SHP77 (cell line): ENCODE measurements at places on chromosomes 1 and 21.
A peak's percentile ranks its signal among the peaks of the same experiment; 100 is the strongest.

DNA sequence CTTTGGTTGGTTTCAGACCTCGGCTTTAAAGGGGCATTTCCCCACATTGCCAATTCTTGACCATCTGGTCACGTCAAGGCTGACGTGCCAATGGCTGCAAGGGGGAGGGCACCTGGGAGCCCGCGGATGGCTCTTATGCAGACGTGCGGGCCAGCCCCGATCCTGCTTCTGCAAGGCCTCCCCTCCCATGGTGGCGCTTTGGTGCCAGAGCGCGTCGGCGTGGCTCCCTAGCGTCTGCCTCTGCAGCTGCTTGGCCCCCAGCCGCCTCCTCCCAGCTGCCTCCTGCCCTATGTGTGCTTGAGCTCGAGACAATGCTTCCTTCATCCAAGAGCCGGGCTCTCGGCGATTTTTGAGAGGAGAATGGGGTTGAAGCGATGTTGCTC is 29.1 kb downstream of the SKI start:
- DNase-seq: no peak

DNA sequence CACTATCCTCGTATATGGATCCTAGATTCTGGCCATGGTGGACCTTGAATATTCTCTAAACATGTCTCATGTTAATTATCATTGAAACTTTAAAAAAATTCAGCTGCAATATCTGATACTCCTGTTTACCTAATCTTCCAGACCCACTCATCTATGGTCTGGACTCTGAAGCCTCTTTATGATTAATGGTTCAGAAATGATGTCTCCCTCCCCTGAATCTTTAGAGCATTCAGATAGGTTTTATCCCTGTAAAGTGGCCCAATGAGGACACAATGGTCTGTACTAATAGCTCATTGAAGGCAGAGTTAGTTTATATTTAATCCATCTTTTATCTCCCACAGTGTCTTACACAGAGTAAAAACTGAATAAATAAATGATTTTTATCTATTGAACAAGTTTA is 53.0 kb upstream of the DUSP10 start:
- DNase-seq: no peak

DNA sequence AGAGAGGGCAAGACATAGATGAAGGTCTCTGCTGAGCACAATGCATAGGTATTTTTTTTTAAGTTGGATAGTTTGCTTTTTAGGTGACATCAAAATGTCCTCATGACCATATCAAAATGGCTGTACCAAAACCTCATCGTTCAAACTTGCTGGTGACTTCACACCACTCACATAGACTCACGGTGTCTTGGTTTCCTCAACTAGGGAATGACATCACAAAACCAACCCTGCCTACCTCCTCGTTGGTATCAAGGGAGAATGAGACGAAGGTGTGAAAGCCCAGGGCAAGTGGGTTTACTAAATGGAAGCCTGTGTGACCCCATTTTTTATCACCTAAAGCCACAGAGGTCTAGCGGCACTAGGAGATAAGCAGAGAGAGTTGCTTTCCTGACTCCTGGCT is 1.6 kb downstream of the PIGR start:
- no peak for DNase-seq

- peak; percentile 61 for DNase-seq
Observed at GRCh38 chr1:234584926-234585325, 25.1 kb downstream of the IRF2BP2 start.

DNA sequence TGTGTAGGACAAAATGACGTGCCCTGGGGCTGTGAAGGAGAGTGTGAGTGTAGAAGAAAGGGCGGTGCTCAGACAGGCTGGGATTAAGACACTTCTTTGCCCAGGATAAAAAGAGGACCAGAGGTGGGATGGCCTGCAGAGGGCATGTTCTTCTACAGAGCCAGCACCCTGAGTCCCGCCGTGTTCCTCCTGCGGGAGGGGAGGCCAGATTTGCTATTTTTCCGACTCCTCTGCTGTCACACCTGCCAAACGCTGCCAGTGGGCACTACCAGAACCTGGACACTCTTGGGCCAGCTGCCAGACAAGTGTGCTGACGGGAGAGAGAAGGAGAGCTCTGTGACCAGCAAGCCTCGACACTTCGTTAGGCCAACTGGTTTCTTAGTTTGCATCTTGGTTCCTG is 206.4 kb downstream of the PLD5 start:
- no peak for DNase-seq

DNA sequence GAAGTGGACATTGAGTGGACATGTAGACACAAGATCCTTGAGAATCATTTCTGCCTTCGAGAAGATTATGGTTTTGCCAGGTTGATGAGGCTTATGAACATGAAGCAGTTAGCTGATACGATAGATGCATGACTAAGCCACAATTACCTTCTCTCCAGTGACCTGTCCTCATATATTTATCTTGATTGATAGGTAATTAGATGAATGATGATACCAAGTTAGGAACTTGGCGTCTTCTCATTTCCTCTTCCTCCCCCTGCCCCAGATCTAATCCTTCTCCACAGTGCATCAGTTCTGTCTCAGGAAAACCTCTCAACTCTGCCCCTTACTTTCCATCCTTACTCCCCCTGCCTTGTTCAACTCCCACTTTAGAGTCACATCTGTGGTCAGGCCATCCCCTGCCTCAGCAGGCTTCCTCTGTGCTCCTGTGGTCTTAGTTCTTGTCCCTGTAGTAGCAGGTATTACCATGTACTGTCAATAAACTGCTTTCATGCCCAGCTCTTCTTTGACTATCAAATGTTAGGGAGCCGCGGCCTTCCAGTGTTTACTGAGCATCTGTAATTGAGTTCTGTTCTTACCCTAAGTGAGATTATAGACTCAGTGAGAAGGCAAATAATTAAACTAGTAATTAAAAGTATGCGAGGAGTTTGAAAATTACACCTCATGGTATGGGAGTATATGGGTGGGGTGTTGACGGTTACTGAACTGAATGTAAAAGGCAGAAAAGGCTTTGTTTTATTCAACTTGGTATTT is 5.1 kb downstream of the ST6GALNAC3 start:
- no peak for DNase-seq

GRCh38 chr1:217462159-217462558 is 168.7 kb downstream of the GPATCH2 start:
- no peak for DNase-seq

GRCh38 chr1:8161546-8162105 is 135.5 kb upstream of the ERRFI1 start:
- DNase-seq: peak; percentile 2

- no peak for DNase-seq
Observed at GRCh38 chr1:121586369-121587229, 401.8 kb downstream of the SRGAP2C start.

DNA sequence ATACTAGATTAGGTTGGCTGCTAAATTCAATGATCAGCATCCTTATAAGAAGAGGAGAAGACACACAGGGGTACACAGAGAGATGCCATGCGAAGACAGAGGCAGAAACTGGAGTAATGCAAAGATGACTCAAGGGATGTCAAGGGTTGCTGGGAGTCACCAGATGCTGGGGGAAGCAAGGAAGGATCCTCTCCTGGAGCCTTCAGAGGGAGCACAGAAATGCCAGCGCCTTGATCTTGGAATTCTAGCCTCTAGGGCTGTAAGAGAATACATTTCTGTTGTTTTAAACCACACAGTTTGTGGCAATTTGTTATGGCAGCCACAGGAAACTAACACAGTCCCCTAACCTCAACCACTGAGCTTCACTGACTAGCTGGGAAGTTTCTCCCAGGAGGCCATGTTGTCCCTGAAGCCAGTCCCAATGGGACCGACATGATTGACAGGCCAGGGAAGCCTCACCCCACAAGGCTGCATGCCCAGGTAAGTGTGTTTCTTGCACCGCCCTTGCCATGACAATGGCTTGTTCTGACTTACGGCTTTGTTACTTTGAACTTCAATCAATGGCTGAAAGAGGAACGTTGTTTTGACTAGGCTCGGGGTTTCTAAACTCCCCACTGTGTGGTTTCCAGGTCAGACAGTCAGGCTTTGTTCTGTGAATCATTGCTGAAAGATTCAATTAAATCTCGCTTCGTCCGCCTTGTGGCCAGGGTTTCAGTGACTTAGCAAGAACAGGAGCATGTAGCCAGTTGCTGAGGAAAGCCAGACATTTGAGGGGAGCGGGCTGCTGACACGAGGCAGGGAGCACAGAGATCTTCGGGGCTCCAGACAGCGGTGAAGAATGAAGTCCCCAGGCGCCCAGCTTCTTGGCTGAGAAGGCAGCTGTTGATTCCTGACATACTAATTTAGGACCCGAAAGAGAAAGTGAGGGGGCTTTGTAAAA is 62.3 kb downstream of the RUNX1 start:
- DNase-seq: no peak

- no peak for DNase-seq
Observed at GRCh38 chr1:117599286-117600221, 6.3 kb upstream of the TENT5C start.

- DNase-seq: no peak
Observed at GRCh38 chr1:182761396-182762395, 27.9 kb upstream of the NPL start.

GRCh38 chr1:227940791-227941241 is 6.9 kb downstream of the WNT9A start:
- DNase-seq: no peak

DNA sequence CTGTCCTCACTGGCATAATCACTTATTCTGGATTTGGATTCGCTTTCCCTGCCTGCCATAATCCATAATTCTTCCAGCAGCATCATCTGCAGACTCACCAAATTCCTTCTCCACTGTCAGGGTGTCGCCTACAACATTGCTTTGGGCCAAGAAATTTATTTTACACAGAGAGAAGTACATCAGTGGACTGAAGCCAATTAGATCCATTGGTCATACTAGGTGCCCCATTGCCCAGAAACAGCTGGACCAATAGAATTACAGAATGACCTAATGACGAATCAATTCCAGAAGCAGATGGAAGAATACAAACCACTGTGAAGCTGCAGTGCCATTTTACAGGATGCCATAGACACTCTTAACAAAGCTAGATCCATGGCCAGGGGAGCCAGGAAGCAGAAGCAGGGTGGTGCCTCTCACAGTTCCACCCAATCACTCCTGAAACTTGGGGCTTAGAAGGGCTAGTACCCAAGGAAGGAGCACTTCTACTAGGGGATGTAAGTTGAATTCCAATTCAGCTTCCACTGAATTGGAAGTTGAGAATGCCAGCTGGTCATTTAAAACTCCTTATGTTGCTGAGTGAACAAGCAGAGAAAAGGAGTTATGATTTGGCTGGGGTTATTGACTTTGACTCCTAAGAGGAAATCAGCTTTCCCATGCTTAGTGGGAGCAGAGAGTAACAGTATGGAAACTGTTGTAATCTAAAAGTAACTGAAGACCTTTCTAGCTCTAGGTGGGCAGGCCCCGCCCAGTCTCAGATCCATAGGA is 44.0 kb downstream of the EDN2 start:
- no peak for DNase-seq

DNA sequence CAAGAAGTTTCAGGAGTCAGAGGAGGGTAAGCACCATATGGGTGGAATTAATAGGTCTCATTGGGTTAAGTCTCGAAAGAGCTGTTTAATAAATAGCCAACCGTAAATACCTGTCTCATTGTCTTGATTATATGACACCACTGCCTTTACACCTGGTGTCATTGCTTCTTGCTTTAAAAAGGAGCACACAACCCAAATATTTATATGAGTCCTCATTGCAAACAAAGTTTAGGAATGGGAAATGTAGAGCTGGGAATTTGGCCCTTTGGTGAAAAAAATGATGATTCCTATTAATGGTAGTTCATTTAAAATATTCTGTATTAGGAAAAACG is 2.1 kb downstream of the BACH1 start:
- DNase-seq: no peak

DNA sequence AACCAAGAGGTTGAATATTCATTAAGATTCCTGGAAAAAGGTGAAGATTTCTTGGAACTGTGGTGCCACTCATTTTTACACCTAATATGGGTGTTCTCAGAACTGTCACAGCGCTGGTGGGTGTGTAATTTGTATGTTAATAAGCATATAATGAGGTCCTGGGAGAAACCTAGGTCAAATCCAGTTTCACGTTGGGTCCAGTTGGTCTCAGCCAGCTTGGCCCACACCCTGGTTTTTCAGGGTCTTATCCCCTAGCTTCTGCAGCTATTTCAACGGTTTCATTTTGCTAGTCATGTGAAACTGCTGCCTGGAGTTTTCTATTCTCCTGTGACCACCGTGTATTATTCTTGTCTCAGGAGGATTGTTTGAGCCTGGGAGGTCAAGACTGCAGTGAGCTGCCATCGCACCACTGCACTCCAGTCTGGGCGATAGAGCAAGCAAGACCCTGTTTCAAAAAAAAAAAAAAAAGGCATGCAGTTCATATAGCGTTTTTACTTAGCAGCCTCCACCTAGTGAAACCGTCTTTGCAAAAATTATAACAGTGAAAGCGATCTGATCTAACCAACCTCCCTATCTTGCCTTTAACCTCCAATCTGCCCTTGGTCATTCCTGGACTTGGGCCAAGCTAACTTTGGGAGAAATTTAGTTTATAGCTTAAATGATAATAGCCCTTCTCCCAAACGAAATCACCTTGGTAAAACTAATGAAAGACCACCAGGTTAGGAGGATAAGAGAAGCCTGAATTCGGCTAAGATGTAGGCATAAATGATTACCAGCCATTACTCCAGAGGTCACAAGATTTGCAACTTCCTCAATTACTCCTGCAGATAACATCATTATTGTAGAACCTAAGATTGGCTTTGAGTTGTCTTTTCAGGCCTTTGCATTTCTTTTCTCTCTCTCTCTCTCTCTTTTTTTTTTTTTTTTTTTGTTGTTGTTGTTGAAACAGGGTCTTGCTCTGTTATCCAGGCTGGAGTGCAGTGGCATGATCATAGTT is 44.0 kb downstream of the PTAFR start:
- no peak for DNase-seq

- DNase-seq: no peak
Observed at GRCh38 chr1:181499825-181500224, 16.5 kb downstream of the CACNA1E start.

- no peak for DNase-seq
Observed at GRCh38 chr1:167899253-167899681, 14.7 kb downstream of the ADCY10 start.

GRCh38 chr1:65980237-65980636 is 187.5 kb downstream of the PDE4B start:
- DNase-seq: no peak

- DNase-seq: no peak
Observed at GRCh38 chr1:38197312-38198061, 150.9 kb upstream of the POU3F1 start.

DNA sequence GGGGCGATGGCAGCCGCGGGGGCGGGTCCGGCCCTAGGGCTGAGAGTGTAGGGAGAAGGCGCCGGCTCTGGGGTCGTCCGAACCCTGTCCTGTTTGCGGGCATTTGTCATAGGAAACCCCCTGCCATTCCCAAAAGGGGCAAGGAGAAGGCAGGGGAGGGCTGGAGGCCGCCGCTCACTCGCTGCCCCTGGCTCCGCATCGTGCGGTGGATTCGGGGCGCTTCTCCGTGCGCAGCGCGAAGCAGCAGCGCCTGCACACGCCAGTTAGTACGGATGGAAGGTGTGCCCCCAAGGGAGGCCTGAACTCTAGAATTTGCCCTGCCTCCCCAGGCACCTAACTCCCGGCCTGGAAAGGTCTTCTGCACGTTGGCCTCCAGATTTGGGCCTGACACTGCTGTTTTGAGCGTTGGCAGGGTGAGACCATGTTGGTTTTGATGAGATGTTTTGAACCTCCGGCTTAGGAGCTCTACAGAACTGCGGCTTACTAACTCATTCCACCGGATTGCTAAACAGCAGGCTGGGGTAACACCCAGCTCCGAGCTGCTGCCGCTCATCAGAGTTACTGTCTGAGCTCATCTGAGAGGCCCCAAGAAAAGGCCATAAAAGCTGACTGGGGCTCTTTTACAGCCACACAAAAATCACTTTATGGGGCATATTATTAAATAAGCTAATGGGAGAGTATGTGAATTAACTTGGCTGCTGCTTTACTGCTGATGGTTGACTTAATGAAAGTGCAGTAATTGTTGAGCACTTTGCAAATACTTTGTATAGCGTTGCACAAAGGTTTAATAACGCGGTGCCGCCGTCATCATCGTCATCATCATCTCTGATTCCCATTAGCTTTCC is 987 bp downstream of the GPR137B start:
- no peak for DNase-seq
